Bronchial epithelial cell (primary cell): ENCODE measurements at places on chromosomes 2 and 18.

GRCh38 chr2:112031473-112032223, 23.4 kb upstream of the TMEM87B start:
- peak; percentile 83 for DNase-seq

- no peak for DNase-seq
These were observed 61.6 kb downstream of the CCDC93 start for GRCh38 chr2:117952228-117952627.

GRCh38 chr2:9692456-9693195, 61.8 kb upstream of the YWHAQ start:
- DNase-seq: no peak

DNA sequence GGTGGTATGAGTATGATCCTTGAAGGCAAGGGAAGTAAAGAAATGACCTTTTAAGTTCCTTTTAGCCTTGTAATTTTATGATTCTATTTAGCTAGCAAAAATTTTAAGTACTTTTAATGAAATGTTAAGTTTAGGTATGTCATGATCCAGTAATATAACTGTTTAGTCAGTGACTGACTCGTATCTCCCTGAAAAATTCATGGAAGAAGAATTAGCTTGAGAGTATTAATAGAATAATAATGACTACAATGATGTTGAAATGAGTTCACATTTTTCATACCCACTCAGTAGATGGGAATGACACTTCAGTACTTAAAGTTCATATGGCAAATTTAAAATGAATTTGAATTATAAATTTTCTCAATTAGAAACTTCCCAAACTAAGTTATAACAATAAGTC, 14.6 kb downstream of the RAB3GAP1 start:
- DNase-seq: peak; percentile 57

GRCh38 chr2:148096012-148096411, 75.1 kb downstream of the MBD5 start:
- no peak for DNase-seq

DNA sequence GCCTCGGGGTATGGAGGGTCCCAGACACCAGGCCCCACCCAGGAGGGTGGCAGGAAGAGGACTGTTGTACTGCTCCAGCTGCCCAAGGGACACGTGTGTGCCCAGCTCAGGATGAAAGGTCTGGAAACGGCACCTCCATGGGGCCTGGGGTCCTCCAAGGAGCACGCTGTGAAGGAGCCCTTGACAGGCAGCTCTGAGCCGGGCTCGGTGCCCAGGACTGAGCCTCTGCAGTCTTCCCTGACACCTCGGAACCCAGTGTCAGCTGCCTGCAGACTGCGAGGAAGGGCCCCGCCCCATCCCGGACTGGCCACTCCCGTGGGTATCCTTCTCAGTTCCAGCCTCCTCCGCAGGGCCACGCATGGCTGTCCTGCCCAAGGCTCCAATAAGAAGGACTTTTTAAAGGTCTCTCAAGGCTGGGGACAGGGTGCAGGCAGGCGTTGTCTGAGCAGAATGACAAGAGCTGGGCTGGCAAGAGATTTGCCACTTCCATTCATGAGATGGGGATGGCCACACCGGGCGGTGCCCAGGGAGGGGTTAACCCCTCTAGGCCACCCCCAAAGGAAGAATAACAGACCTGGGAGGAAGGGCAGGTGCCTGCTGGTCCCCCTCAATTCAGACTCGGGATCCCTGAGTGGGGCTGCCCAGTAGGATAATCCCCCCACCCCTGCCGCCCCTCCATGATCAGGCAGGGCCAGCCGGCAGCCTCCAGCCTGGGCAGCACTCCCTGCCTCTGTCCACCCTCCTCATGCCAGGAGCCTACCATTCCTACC, 8.9 kb downstream of the ECEL1 start:
- DNase-seq: no peak

DNA sequence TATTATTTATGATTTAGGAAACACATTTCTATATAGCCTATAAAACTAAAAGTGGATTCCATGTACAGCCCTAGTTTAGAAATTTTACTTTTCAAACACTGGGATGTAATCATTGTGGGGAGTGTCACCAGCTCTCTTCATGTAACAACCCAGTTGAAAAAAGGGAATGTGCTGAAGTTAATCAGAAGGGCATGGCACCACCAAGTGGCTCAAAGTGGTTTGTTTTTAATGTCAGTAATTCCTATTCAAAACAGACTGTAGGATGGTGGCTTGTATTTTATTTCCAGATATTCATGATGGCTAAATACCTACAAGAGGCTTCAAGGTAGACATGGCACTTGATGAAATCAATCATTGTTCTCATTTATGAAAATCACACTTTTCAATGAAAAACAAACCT, 58.1 kb upstream of the TMEM182 start:
- DNase-seq: peak; percentile 60

GRCh38 chr2:45816272-45816671, 164.8 kb downstream of the PRKCE start:
- no peak for DNase-seq

GRCh38 chr2:88857274-88857741, 165.8 kb downstream of the RPIA start:
- DNase-seq: no peak

GRCh38 chr2:20615466-20616241, 35.2 kb downstream of the HS1BP3 start:
- DNase-seq: no peak

- DNase-seq: peak; percentile 10
These were observed 53.9 kb downstream of the REEP1 start for GRCh38 chr2:86283411-86284030.

DNA sequence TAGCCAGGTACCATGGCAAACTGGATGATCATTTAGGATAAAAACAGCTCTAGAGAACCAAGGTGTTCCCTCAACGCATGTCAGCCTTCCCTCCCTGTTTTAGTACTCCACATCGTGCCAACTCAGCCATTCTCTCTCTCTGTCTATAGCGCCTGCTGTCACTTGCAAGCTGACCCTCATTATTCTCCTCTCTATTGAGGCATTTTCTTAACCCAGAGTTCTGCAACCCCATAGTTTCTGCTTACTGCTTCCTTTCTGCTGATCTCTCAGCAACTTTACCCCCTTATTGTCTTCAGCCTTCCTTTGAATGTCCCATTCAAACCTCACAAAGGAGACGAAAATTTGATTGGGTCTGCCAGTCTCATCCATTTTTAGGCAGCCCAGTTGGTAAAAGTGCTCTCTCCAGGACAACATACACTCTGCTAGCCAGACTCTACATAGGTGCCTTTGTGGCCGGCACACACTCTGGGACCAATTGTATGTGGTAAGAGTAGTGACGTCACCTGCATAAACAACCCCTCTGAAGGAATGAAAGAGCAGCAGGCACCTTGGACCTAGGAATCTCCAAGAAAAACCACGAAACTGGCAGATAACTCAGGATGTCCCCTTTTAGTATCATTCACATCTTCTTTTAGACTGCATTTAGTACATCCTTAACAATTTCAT, 367.2 kb upstream of the KCNH7 start:
- DNase-seq: no peak

GRCh38 chr2:223837287-223838061, at the start of gene AP1S3:
Gene AP1S3, minus strand, starts transcription at chr2:223837582. Its CDS starts 132 bp downstream, at chr2:223837450.
- peak; percentile 80 for DNase-seq

- DNase-seq: no peak
These were observed 1085.8 kb downstream of the TDRD15 start for GRCh38 chr2:22209545-22209944.

DNA sequence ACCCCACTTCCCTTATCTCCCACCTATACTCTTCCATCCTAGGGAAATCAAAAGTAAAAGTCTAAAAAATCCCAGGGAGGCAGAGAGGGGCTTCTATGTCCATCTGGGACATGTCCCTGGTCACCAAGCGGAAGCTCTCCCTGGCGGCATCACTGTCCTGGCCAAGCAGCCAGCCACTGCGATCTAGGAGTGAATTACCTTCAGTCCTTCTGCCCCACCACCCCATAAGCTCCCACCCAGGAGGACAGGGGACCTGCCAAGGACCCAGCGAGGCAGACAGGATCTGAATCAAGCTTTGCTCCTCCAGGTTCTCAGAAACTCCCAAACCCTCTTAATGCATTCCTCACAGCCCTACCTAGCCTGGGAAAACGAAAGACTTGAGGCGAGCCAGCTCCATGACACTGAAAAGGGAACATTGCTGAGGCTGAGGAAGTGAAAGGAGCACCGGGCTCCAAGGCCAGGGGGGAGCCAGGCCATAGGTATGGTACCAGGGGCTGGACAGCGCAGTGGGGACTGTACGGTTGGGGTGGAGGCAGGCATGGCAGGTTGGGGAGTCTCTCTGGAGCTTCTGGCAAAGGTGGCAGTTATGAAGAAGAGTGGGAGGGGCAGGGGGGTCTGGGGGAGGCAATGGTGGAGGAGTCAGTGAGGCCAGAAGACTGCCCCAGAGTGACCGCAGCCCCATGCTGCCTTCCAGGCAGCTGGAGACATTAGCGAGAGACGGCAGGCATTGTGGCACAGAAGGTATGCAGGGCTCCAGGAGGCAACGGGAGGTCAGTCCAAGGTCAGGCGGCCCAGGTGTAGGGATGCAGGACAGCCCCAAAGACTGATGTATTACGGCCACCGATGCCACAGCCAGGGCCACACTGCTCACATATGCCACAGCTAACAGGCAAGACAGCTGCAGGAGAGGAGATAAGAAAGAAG, 2.7 kb upstream of the SLC23A3 start:
- no peak for DNase-seq

DNA sequence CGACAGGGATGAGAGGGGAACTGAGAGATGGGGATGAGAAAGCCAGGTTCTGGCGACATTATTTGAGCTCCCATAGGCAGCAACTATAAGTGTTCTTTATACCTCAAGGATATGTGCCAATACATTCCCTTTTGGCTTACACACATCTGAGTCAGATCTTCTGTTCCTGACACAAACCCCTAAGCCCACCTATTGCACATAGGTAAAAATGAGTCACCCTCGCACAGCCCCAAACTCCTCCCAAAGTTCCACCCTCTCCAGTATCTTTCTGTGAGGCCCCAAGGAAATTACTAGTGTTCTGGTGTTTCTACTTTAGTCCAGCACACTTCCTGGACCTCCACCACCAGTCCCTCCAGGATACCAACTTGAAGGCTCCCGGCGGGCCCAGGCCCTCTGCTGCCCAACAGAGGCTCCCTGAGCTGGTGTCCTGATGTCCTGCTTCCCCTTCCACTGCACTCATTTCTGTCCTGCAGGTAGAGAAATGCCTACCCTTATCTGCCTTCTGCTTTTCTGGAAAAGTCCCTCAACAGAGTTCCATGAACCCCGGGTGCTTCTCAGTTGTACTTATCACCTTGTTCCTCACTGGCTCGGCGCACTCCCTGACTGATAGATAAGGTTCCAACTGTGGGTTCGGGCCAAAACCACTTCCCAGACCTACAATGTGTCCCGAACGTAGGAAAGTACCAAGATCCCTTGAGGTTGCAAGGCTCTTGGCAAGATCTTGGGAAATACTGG, 125.5 kb downstream of the EN1 start:
- DNase-seq: peak; percentile 88

DNA sequence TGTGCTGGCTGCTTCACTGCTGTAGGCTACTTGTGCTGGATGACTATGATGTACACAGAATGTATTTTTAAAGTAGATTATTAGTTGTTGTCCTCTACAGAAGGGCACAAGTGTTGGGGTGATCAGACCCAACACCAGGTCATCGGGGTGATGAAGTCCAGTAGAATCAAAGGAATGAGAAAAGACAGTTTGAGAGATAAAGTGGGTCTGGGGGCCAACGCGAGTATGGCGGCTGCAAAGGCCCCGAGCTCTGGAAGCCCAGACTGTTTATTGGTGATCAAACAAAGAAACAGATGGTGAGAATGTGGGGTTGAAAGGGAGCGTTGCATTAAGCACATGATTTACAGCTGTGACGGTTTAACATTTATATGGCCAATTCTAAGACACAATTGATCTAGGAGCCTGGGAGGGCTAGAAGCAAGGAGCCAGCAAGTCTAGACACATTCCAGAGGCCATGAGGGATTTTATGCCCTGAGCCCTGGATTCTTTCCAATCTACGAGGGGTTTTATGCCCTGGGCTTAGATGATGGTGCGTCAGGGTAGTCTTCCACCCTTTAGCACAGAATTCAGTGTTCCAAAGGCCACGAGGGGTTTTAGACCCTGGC, 153.5 kb downstream of the AGPS start:
- DNase-seq: no peak

- no peak for DNase-seq
These were observed 94.6 kb downstream of the GLI2 start for GRCh38 chr2:120830096-120830830.

DNA sequence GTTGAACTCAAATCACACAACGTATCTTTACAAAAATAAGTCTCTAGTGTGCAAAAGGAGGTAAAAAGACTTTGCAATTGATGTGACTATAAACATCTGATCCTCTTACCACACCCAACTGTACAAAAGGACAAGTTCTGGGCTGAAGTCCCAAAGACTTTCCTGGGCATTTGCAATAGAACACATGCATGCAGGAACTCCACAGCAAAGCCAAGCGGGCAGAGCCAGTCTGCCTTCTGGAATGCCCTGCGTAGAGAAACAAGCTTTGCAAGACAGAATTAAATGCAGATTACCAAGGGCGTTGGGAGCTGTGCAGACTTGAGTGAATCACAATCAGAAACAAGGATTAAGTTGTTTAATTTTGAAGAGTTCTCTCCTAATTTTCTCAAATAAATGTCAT, 208.4 kb upstream of the ZNF521 start:
- no peak for DNase-seq

DNA sequence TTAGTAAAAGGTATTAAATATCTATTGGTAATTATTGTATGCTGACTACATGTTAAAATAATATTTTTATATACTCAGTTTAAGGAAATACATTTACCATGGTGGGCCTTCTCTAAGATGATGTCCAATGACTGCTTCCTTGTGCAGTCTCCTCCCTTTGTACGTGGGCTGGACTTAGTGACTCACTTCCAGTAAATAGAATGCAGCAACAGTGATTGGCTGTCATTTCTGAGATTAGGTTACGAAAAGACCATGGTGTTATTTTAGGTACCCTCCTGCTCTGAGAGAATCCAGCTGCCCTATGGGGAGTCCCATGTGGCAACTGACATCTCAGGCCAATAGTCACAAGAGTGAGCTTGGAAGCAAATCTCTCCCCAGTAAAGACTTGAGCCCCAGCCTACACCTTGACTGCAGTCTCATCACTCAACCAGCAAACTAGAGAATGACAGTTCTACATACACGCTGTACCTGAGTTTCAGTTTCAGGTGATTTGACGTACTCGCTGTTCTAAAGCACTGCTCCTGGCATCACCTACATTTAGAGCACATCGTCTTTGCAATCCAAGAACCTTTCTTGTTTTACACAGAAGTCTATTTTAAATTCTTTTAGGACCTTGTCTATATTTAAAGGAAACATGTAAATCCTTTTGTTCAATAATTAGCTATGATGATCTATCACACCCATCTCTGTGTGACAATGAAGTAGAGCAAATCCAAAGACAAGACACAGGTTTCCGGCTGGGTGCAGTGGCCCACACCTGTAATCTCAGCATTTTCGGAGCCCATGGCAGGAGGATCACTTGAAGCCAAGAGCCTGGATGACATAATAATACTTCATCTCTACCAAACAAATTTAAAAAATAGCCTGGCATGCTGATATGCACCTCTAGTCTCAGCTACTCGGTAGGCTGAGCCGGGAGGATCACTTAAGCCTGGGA, 87.2 kb downstream of the COBLL1 start:
- no peak for DNase-seq

DNA sequence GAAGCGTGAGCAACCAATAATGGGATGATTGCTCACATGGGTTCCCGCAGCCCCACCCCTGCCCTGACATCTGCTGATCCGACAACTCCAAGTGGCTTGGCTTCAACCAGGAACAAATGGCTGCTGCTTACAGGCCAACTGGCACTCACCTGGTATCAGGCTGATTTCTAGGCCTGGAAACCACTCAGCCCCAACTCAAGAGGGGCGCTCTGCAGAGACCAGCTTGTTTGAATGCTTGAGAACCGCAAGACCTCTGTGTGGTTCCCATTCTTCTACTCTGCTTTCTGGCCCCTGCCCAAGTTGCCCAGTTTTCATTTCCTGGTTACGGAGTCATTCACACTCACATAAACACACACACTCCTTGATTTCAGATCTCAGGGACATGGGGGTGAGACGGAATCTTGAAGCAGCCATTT, 52.0 kb downstream of the TNP1 start:
- peak; percentile 8 for DNase-seq
